ENCODE measurements at places on chromosomes 13 and 19.
A peak's percentile ranks its signal among the peaks of the same experiment; 100 is the strongest.

GRCh38 chr19:31111741-31112140, 237.5 kb downstream of the TSHZ3 start:
- no peaks in the 10 kb centered on the region for H3K4me1 ChIP-seq
- no peak overlapping the region for H3K4me3 ChIP-seq
- no peaks in the 10 kb centered on the region for H3K36me3 ChIP-seq
- no peak for DNase-seq
- peaks cover 2% of the 10 kb centered on the region for H3K27me3 ChIP-seq

GRCh38 chr19:56301155-56301554, 13.5 kb downstream of the ZSCAN5A start:
- no peaks in the 10 kb centered on the region for H3K36me3 ChIP-seq
- H3K27ac ChIP-seq = no peak overlapping the region
- H3K27me3 ChIP-seq = no peaks in the 10 kb centered on the region
- DNase-seq = no peak
- no peak overlapping the region for H3K4me3 ChIP-seq
- no peaks in the 10 kb centered on the region for H3K4me1 ChIP-seq

- H3K36me3 ChIP-seq = no peaks in the 10 kb centered on the region
- H3K4me3 ChIP-seq = no peak overlapping the region
- no peak overlapping the region for H3K27ac ChIP-seq
- no peaks in the 10 kb centered on the region for H3K4me1 ChIP-seq
These were observed 27.2 kb upstream of the NAPA start for GRCh38 chr19:47542030-47542475.

- DNase-seq = no peak
- H3K4me3 ChIP-seq = no peak overlapping the region
- no peaks in the 10 kb centered on the region for H3K4me1 ChIP-seq
- peaks cover 2% of the 10 kb centered on the region for H3K27me3 ChIP-seq
- no peaks in the 10 kb centered on the region for H3K36me3 ChIP-seq
These were observed 13.4 kb upstream of the SYT5 start for GRCh38 chr19:55193481-55193880.

DNA sequence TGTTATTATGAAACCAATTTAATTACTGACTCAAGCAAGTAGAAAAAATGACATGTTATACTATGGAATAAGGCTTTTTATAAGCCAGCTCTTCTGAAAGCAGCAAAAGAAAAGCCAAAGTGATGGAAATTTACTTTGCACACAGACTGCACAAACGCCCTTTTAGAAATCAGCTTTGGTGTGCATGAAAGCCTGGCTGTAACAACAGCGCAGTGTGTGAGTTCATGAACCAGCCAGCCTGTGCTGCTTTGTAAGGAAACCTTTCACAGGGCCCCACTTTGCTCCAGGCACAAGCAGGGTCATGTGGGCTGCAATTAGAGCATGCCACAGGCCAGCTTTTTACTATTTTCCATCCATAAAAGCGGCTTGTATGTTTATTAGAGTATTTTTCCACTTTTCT, 13.6 kb upstream of the IFT88 start:
- H3K4me1 ChIP-seq = no peaks in the 10 kb centered on the region
- H3K36me3 ChIP-seq = no peaks in the 10 kb centered on the region
- H3K27ac ChIP-seq = no peak overlapping the region
- H3K27me3 ChIP-seq = no peaks in the 10 kb centered on the region
- DNase-seq = no peak

- H3K4me3 ChIP-seq = peak overlapping the region; percentile 87
- no peaks in the 10 kb centered on the region for H3K27me3 ChIP-seq
- peaks cover 50% of the 10 kb centered on the region for H3K4me1 ChIP-seq
- H3K36me3 ChIP-seq = no peaks in the 10 kb centered on the region
- H3K27ac ChIP-seq = peak overlapping the region; percentile 97
- peak; percentile 88 for DNase-seq
These were observed 2.9 kb downstream of the CEBPG start for GRCh38 chr19:33376423-33376822.

- no peak overlapping the region for H3K4me3 ChIP-seq
- no peaks in the 10 kb centered on the region for H3K27me3 ChIP-seq
- no peaks in the 10 kb centered on the region for H3K4me1 ChIP-seq
- no peak for DNase-seq
These were observed 110.8 kb downstream of the RXFP2 start for GRCh38 chr13:31850041-31850555.

GRCh38 chr19:15701757-15702533, 25.9 kb upstream of the OR10H2 start:
- H3K27me3 ChIP-seq = no peaks in the 10 kb centered on the region
- no peak overlapping the region for H3K27ac ChIP-seq
- DNase-seq = no peak
- H3K4me3 ChIP-seq = no peak overlapping the region
- H3K36me3 ChIP-seq = no peaks in the 10 kb centered on the region
- H3K4me1 ChIP-seq = no peaks in the 10 kb centered on the region

DNA sequence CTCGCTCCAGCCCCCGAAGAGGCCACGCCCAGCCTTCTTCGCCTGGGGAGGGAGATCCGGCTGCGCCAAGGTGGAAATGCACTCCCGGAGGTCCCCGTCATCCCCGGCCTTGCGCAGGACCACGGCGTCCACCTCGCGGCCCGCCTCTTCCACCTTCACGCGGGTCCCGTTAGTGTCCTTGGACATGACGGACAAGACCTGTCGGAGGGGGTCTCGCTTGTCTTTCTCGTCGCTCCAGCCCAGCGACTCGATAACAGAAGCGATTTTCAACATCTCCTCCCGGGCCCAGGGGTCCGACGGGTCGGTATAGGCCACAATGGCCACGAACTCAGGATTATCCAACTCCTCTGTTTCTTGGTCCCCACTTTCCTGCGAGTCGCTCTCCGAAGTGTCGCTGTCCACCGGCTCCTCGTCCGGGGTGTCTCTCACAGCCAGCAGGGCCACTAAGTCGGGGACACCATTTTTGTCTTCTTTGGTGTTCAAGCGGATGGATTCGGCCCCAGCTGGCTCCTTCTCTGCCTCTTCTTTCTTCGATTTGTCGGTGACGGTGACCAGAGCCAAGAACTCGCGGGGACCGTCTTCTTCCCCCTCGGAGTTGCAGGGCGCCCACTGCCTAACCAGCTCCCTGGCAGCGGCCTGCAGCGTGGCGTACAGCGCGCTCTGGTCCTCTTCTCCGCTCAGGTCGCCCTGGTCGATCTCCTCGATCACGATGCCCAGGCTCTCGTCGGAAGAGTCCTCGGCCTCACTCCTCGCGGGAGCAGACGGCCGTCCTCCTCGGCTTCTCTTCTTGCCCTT, 1.3 kb downstream of the PNMA8B start:
- H3K27ac ChIP-seq = no peak overlapping the region
- H3K36me3 ChIP-seq = no peaks in the 10 kb centered on the region
- peak overlapping the region; percentile 62 for H3K4me3 ChIP-seq
- no peaks in the 10 kb centered on the region for H3K4me1 ChIP-seq
- no peak for DNase-seq

DNA sequence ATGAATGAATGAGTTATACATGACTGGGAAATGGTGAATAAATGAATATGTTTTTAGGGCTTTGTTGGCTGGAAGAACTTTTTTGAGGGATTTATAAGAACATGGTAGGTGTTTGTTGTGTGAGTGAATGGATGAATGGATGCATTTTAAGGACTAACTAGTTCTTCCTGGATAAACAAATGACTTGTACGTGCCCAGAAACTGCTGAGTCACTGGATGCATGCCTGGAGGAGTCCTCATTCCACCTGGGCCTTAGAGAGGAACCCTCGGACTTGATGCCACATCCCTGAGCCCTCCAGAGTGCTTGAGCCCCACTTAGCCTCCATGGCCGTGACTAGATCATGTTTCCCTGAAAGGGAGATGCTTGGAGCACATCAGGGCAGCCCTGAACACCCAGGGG, 153.4 kb downstream of the DPF1 start:
- H3K4me3 ChIP-seq = no peak overlapping the region
- H3K27ac ChIP-seq = no peak overlapping the region
- H3K4me1 ChIP-seq = no peaks in the 10 kb centered on the region
- H3K36me3 ChIP-seq = no peaks in the 10 kb centered on the region

DNA sequence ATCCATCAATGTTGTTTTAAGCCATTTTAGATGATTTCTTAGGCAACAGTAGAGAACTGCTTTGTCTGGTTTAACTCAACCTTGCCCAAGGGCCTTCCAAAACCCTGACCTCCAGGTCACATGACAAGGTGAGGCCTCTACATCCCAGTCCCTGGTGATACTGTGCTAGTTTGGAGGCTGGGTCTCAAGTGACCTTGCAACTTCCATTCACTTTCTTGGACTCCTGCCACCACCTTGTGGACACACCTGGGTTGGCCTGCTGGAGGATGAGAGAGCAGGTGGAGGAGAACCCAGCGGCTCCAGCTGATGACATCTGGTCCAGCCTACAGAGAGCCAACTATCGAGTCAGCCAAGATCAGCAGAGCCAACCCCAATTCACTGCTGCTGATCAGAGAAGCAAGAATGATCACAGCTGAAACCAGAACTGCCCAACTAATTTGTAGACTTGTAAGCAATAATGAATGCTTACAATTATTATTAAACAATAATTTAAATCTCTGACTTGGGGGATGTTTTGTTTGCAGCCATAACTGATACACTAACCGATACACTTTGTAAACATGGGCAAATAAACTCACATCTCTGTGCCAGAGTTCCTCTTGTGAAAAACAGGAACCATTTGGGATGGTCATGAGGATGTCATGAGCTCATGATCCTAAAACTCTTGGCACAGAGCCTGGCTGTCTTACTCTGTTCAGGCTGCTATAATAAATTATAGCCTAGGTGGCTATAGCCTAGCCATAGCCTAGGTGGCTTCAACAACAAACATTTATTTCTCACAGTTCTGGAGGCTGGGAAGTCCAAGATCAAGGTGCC, 11.5 kb downstream of the FAM187B start:
- H3K4me1 ChIP-seq = peaks cover 20% of the 10 kb centered on the region
- H3K4me3 ChIP-seq = no peak overlapping the region
- no peak overlapping the region for H3K27ac ChIP-seq
- no peak for DNase-seq

- no peaks in the 10 kb centered on the region for H3K36me3 ChIP-seq
- no peaks in the 10 kb centered on the region for H3K27me3 ChIP-seq
- no peaks in the 10 kb centered on the region for H3K4me1 ChIP-seq
- H3K4me3 ChIP-seq = no peak overlapping the region
- H3K27ac ChIP-seq = no peak overlapping the region
These were observed 363.1 kb downstream of the EFNB2 start for GRCh38 chr13:106172176-106172905.

- H3K4me3 ChIP-seq = no peak overlapping the region
- no peaks in the 10 kb centered on the region for H3K27me3 ChIP-seq
- no peak for DNase-seq
- H3K27ac ChIP-seq = no peak overlapping the region
- H3K4me1 ChIP-seq = no peaks in the 10 kb centered on the region
These were observed 291.6 kb upstream of the ARGLU1 start for GRCh38 chr13:106859533-106859904.

DNA sequence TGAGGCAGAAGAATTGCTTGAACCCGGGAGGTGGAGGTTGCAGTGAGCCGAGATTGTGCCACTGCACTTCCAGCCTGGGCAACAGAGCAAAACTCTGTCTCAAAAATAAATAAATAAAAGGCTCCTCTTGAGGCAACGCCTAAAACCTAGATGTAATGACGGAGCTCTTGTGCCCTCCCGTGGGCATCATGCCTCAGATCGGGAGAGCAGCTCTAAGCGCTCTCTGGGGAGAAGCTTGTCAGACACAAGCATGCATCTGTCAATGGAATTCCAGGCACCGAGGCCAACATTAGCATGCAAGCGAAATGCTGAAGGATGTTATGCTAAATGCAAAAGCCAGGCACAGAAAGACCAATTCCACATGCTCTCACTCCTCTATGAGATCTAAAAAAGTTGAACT, 45.6 kb upstream of the MRI1 start:
- no peaks in the 10 kb centered on the region for H3K36me3 ChIP-seq
- H3K4me1 ChIP-seq = no peaks in the 10 kb centered on the region
- no peak overlapping the region for H3K4me3 ChIP-seq
- peaks cover 11% of the 10 kb centered on the region for H3K27me3 ChIP-seq

GRCh38 chr13:89968470-89968869, 1379.0 kb upstream of the MIR17HG start:
- no peak overlapping the region for H3K4me3 ChIP-seq
- DNase-seq = no peak
- no peaks in the 10 kb centered on the region for H3K4me1 ChIP-seq
- no peak overlapping the region for H3K27ac ChIP-seq

GRCh38 chr19:10888421-10888866, 17.1 kb downstream of the CARM1 start:
- peaks cover 71% of the 10 kb centered on the region for H3K4me1 ChIP-seq
- DNase-seq = no peak
- H3K27ac ChIP-seq = peak overlapping the region; percentile 64

DNA sequence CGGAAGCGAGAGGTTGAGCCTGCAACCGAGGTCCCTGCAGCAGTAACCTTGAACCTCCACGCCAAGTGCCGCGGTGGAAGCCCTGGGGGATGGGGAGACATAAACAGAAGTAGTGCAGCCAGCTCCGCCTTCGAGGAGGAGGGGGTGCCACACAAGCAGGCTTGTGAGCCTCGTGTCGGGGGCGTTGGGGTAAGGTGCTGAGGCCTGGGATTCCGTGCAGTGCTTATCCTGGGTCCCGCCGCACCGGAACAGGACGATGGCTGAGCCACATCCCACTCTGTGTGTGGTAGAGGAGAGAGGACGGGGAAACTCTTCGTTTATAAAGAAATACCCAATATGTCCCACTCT, 51.0 kb downstream of the SOX1 start:
- H3K27ac ChIP-seq = no peak overlapping the region
- H3K4me1 ChIP-seq = no peaks in the 10 kb centered on the region
- H3K27me3 ChIP-seq = peaks cover 18% of the 10 kb centered on the region
- no peak overlapping the region for H3K4me3 ChIP-seq
- no peaks in the 10 kb centered on the region for H3K36me3 ChIP-seq

DNA sequence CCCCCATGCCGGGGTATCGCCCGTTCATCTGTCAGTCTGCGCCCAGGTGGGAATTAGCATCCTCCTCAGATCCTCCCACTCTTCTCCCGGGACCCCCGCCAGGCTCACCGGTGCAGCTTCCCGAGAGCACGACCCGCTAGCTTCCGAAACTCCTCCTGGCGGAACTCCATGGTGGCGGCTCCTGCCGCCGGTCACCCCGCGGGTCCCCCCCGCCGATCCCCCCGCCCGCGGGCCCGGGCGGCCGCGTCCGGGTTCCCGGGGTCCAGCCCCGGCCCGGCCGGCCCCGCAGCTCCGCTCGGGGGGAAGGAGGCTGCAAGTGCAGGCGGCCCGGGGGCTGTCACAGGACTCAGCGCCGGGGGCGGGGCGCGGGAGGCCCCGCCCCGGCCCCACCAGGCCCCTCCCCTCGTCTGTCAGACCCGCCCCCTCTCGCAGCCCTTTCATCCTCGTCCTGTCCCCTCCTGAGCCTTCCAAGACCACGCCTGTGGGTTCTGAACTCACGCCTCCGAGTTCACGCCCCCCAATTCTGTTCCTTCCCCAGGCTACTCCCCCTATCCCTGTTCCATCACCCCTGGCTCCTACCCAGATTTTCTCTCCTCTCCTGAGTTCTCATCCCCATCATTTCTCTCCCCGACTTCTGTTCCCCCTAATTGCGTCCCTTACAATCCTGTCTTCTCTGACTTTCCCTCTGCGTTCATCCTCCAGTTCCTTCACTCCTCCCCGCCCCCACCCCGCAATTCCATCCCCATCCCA, at the start of gene SLC17A7:
Gene SLC17A7, minus strand, starts transcription at position 318 of the 750 bp plus-strand sequence. Its CDS starts 148 bp downstream, at position 170.
- H3K27ac ChIP-seq = no peak within 1 kb of the TSS
- peak within 1 kb of the TSS; percentile 77 for H3K4me3 ChIP-seq
- H3K27me3 ChIP-seq = no peaks in the 10 kb centered on the region
- no peaks in the 10 kb centered on the region for H3K4me1 ChIP-seq

- H3K27me3 ChIP-seq = no peaks in the 10 kb centered on the region
- no peaks in the 10 kb centered on the region for H3K36me3 ChIP-seq
- peak; percentile 86 for DNase-seq
- H3K4me1 ChIP-seq = peaks cover 33% of the 10 kb centered on the region
- peak overlapping the region; percentile 54 for H3K4me3 ChIP-seq
- H3K27ac ChIP-seq = peak overlapping the region; percentile 80
These were observed 22.0 kb downstream of the SBNO2 start for GRCh38 chr19:1151917-1152587.

GRCh38 chr13:49792550-49793324, at the start of gene KPNA3:
Gene KPNA3, minus strand, starts transcription at chr13:49792682. Its CDS starts 176 bp downstream, at chr13:49792506.
- H3K27me3 ChIP-seq = no peaks in the 10 kb centered on the region
- peak within 1 kb of the TSS; percentile 95 for H3K4me3 ChIP-seq
